Aorta (tissue), 5 donors: ENCODE measurements at places on chromosomes 2 and 18.
A peak's percentile ranks its signal among the peaks of the same experiment; 100 is the strongest.

GRCh38 chr2:215664847-215665525 is 229.1 kb upstream of the FN1 start:
- DNase-seq, result no peak

DNA sequence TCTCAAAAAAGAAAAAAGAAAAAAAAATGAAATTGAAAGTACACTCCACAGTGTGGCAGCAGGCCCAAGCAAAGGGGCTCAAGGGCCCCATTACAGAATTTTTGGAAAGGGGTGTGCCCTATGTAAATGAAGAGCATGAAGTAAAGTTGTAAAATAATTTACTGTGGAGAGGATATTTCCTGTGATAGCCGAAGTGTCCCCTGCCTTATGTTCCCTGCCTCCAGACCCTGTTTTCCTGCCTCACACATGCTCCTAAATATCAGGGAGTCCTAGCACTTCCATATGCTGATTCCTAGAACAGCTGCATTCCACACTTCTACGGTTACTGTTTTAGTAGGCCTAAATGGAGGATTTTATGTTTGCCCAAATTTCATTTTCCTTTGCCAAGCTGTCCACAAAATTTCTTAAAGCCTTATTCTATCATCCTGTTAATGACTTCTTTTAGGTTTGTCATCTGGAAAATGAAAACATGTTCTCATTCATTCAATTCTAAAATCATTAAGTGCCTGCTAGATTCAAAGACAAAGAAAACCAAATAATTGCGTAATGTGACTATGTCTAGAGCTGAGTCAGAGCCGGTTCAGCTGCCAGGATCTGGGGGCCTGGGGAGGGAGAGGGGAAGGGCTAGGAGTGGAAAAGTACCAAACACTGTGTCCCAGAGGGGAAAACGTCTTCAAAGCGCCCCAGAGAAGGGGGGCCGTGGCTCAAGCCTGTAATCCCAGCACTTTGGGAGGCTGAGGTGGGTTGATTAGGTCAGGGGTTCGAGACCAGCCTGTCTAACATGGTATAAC is 25.9 kb upstream of the IMPA2 start:
- DNase-seq, result peak; percentile 81

DNA sequence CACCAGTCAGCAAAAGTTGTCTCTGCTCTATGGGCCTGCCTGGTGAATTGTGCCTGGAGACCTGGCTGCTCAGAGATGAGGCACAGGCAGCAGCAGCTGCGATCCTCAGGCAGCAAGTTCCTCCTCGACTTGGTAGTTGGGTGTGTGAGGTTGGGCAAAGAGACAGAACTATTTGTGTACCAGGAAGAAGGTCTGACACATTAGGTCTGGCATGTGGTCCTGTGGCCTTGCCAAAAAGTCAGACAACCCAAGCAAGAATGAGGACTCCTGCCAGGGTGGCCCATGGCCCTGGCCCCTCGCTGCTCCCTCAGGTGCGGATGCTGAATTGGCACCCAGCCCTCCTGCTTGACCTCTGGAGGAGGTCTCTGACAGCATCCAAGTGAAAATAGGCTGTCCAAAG is 192.7 kb downstream of the DYSF start:
- peak; percentile 89 for DNase-seq

GRCh38 chr2:32565902-32566301 is 61.9 kb upstream of the TTC27 start:
- no peak for DNase-seq

DNA sequence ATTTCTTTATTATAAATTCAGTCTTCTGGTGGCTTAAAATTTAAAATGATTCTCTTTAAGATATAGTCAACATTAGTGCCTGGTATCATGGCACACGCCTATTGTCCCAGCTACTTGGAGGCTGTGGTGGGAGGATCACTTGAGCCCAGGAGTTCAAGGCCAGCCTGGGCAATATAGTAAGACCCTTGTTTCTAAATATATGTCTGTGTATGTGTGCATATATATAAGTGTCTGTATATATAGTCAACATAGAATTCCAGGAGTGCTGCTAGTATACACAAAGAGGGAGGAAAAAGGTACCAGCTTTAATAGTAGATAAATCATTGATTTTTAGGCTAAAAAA is 24.9 kb downstream of the EIF4E2 start:
- DNase-seq, result no peak

GRCh38 chr2:216909541-216910210 is 49.8 kb upstream of the TNP1 start:
- no peak for DNase-seq

GRCh38 chr2:178579006-178579405 is 98.7 kb downstream of the PLEKHA3 start:
- no peak for DNase-seq

DNA sequence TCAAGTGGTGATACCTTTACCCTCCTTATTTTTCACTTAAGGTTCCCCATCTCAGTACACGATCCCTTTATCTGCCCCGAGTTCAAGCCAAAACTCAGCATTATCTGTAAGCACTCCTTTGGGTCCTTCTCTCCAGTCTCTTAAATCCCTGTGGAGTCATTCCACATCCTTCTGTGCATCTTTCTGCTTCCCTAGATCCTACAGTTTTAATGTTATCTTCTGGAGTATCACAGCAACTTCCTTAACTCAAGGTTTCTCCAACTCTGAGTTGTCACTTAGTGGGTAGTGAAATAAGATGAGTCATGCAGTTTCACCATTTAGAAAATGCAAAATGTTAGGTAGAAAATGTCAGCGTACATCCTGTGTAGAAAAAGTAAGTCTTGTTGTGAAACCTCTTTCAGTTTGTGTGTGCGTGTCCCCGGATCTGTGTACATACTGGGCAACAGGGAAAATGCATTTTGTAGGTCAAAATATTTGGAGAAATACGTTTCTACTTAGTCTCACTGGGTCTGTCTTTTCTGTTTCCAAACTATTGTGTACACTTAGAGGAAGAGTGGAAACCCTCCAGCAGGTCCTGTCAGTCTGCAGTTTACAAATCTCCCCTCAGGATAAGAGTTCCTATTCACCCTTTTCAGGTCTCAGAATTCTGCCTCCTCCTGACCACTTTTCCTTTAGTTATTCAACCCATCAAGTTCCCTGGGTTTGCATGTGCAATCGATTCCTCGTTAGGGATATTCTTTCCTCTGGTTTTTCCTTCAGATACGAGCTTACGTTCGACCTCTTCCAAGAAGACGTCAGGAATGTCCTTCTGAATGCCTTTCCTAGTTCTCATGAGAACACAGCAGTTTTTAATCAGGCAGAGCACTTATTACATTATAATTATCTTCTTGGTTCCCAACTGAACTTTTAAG is 154.8 kb downstream of the TGIF1 start:
- no peak for DNase-seq

GRCh38 chr2:71749671-71750101 is 296.3 kb downstream of the DYSF start:
- no peak for DNase-seq

DNA sequence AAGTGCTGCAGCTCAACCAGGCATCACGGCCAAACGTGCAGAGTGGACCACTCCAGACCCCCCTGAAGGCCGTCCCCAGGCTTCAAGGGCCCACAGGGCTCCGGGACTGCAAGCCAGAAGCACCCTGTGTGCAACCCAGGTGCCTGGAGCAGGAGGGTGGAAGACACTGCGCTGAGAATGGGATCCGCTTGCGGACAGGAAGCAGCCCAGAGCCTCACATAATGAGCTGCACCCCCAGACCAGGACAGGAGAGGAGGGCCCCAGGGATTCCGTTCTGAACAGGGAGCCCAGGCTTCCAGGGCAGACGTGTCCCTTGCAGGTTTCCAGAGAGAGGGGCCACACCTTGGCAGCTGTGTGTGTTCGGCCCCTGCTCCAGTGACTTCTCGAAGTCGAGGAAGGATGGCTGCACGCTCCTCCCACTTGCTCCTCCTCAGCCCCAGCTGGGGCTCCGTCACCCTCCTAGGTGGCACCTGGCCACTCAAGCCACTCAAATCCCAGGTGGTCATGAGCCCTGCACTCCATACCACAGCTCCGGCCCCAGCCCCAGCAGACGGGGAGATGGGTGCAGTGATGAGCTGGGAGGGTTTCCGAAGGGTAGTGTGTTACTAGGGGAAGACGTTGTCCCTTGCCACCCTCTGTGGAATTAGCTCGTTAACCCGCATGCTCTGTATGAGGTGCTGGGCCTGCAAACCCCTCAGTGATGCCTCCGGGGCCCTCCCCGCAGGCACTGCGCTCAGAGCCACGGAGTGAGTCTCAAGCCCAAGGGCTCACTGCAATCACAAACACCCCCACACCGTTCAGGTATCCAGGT is 79.2 kb downstream of the NDUFA10 start:
- DNase-seq, result peak; percentile 36

GRCh38 chr2:241769819-241770184 is 6.8 kb upstream of the GAL3ST2 start:
- no peak for DNase-seq

GRCh38 chr2:234421-234820 is 29.4 kb downstream of the SH3YL1 start:
- DNase-seq, result no peak

DNA sequence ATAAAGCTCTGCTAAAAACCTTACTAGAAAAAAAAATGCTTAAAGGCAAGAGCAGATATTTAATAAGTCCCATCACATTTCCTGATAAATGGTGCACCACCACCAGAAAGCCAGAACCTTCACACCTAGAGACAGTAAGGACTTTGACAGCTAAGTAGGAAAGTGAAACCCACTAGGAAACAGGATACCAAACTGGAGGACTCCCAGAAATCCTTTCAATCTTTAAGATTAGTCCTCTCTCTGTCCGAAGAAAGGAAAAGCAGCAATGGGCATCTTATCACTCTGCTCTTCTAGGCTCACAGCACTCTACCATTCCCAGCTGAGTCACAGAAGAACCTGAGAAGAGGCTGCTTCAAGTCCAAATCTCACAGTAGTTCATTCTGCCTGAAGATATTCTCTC is 3.7 kb downstream of the DYM start:
- DNase-seq, result no peak

DNA sequence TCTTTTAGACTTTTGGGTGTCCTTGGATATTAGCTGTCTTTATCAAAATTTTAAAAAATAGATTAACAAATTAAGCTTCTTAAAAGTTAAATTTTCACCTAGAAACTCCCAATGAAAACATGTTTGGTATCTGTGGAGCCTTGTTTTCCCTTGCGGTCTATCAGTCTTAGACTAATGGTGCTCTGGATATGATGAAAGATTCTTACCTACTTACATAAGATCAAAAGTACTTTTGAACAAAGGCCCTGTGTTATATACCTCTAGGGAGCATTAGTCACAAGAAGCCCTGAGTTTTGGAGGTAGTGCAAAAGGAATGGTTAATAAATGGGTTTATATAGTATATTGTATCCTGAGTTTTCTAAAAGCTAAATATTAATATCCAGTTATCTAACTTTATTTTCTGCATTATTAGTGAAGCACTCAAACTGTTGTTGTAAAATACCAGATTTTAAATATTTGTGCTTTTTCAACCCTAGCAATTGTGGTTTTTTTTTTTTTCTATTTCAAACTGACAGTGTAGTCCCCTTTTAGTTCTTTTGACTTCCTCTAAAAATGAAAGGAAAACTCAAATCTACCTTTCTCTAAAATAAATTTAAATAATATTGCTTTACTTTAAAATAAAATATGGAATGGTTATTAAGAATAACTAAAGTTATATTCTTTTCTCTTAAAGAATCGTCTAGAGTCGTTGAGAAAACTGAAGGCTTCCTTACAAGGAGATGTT is 18.1 kb downstream of the NDC80 start:
- DNase-seq, result no peak

GRCh38 chr2:240789501-240790369 is 30.3 kb downstream of the KIF1A start:
- DNase-seq, result peak; percentile 39

DNA sequence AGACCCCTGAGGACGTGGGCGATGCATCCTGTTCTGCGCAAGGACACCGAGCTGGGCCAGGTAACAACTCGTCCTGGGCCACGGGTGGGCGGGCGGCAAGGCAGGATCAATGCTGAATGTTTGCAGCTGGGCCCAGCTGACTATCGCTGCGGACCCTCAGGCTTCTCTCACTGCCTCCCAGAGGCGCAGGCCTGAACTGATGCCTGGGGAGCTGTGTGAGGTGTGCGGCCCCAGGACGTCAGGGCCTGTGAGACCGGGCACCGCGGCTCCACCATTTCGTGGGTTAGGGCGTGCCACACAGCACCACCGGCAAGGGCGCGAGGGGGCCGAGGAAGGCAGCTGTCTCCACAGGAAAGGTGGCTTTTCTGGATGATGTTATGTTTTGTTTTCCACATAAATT is 307.4 kb downstream of the NDUFA10 start:
- DNase-seq, result peak; percentile 74

- no peak for DNase-seq
Measured at GRCh38 chr2:226409134-226409533, 390.5 kb downstream of the IRS1 start.

- no peak for DNase-seq
Measured at GRCh38 chr18:48711651-48712486, 173.0 kb downstream of the CTIF start.

- no peak for DNase-seq
Measured at GRCh38 chr2:7057865-7058400, 140.7 kb downstream of the RNF144A start.

DNA sequence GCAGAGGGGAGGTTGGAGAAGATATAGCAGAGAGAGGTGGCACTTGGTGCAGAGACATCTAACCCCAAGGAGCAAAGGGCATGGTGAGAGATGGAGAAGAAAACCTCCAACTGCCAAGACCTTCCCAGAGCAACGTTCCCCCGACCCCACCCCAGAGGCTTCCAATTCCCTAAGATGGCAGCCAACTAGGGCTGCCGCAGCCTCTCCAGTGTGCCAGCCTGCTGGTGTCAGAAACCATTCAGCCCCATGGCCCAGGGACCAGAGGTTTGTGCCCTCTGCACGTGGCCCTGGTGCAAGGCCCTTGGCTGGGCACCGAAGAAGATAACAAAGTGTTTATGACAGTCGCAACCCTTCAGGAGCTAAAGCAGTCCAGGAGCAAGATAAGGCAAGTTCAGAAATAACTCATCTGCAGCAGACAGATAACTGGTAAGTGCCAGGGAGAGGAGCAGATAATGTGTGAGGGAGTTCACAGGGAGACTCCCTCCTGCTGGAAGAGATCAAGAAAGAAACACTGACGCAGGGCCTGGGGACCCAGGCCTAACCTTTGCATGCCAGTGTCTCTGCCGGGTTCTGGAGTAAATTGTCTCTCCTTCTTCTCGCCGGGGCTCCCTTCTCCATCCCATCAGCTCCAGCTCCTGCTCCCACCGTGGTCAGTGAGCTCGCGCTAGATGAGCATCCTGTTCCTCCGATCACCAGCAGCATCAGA is 66.1 kb upstream of the ID2 start:
- DNase-seq, result peak; percentile 29

DNA sequence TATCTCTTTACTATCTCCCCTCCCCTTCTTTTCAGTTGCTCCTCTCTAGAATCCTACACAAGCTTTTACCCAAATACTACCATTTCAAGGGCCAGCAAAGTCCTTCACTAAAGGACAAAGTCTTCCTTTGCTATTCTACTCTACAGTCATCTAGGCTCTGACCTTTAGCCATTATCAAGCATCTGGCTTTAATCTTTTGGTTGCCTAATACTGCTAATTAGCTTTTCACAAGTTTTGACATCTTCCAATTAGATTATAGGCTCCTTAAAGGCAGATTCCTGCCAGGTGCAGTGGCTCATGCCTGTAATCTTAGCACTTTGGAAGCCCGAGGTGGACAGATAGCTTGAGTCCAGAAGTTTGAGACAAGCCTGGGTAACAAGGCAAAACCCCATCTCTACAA is 194.4 kb downstream of the SH3BP4 start:
- DNase-seq, result no peak

GRCh38 chr2:189218236-189218635 is 38.7 kb upstream of the COL5A2 start:
- DNase-seq, result no peak
